NCI-H1694 (cell line): ENCODE measurements at places on chromosomes 3 and 15.

DNA sequence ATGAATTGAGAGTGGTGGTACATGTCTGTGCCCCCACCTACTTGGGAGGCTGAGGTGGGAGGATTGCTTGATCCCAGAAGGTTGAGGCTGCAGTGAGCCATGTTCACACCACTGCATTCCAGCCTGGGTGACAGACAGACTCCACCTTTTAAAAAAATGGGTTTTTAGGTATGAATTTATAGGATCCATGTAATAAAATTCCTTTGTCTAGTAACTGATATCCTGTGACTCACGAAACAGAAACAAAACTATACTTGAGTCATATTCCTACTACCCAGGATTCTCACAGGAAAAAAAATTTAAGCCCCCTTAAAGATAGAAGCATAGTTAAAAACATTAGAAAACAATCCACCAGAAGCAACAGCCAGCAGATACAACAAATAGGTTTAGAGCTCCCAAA lies 10.0 kb upstream of the CRTC3 start:
- DNase-seq, result no peak

- no peak for DNase-seq
Measured at GRCh38 chr15:100687582-100688141, 85.3 kb downstream of the ASB7 start.

DNA sequence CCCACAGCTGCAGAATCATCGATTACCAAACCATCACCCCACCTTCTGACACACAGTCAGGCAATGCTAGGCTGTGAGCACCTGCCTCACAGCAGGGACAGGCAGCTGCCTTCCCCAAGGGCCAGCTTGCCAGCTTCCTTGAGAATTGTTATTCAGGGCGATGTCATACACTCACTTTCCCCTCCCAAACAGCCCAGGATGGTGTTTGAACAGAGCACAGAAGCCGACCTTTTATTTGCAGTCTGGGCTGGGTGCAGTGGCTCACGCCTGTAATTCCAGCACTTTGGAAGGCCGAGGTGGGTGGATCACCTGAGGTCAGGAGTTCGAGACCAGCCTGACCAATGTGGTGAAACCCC lies 84.5 kb upstream of the HERC1 start:
- DNase-seq, result no peak

DNA sequence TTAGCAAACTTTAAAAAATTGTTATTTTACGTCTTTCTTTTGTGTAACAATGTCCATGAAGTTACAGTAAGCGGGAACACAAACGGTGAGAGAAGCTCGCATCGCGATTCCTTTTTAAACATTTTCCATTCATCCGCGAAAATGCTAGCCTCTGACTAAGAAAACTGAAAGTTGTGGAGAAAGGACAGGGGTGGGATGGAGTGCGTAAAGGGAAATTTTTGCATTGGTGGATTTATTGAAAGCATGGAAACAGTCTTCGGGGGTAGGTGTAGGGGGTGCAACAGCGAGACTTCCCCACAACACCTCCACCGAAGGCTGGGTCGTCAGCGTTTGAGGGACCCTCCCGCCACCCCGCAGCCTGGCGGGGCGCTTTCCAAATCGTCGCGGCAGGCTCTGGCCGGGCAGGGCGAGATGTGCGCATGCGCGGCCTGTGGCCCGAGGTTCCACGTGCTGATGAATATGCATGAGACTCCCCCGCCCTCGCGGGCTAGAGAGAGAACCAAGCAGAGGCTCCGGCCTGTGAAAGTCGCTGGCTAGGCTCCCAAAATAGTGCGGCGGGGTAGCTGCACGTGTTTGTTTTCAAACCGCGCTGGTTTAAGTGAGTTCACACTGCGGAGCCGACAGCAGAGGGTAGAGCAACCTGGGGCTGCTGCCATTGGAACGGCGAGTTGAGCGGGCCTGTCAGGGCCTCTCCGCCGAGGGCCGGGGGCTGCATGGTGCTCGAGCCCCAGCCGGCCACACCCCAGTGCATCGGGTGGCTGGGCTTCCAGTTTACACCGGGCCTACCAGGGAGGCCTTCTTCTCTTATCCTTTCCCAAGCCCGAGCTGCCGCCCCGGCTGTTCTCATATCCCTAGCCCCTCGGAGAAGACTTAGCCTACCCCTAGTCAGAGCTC lies 9.9 kb downstream of the ZIC1 start:
- no peak for DNase-seq

DNA sequence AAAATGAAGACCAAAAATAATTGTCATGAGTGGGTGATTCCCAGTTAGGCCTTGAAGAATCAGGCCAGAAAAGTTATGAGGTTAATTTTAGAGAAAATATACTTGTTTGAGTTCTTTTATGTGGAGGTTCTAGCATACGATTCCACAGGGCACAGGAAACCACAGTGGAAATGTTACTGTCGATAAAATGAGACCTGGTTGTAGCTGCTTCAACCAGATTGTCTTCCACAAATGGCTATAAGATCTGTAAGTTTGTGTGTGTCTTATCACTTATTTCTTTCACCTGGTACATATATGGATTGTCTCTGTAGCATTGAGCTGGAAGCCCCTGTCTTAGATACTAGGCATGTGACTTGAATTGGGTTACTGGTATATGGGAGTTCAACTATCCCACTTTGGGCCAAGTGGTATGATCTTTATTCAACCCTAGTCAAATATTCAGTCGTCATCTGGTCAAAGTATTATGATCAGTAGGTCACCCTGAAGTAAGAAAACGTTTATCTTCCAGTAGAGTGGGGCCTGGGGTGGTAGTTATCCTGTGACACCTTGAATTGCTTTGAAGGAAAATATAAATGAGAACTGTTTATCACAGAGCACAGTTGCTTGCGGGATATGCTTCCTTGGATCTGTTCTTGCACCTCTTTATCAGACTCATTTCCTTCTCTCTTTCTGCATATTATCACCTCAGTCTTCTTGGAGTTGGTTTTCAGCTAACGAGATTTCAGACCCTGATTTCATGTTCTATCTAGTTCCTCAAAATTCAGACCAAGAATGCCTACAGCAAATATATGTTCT lies 21.5 kb upstream of the ZNF609 start:
- DNase-seq, result no peak

DNA sequence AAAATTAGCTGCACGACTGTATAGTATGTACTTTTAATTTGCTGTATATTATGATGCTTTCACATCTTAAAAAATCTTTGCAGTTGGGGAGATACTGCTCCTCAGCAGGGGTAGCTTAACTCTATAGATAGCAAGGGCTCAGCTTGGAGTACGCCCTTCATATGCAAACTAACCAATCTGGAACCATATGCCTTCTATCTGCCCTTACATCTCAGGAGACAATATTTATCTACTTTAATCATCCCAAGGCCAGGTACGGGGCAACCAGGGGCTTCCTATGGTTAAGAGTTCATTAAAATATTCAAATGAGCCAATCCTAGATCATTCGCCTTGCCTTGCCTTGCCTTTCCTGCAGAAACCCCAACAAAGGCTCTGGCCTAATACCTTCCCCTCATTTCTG lies 204.1 kb upstream of the ZBTB20 start:
- DNase-seq, result no peak

- DNase-seq, result no peak
Measured at GRCh38 chr3:127777921-127778656, 44.2 kb downstream of the MGLL start.

GRCh38 chr3:167852216-167852615 lies 116.7 kb downstream of the SERPINI1 start:
- DNase-seq, result no peak

DNA sequence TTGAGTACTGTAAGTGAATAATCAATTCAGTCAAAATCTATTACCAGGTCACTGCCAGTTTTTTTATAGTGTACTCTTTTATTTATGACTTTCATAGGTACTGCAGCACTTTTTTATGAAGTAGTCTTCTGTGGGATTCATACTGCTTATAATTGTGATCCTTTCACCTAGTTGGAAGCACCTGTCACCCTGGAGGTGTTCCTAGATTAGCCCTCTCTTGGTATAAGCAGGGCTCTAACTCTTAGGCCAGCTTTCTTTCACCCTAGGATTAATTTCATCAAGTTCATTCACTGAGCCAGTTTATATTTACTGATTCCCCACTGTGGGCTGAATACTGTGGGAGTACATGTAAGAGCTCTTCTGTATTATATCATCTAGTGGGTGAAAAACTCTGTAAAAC lies 65.9 kb upstream of the MLF1 start:
- no peak for DNase-seq

GRCh38 chr3:105801397-105801796 lies 67.4 kb downstream of the CBLB start:
- no peak for DNase-seq

GRCh38 chr3:169448501-169448900 lies 215.0 kb downstream of the MECOM start:
- DNase-seq, result no peak

- no peak for DNase-seq
Measured at GRCh38 chr3:139234491-139234890, 109.3 kb upstream of the MRPS22 start.

- DNase-seq, result no peak
Measured at GRCh38 chr15:31399544-31400171, 73.0 kb downstream of the KLF13 start.

DNA sequence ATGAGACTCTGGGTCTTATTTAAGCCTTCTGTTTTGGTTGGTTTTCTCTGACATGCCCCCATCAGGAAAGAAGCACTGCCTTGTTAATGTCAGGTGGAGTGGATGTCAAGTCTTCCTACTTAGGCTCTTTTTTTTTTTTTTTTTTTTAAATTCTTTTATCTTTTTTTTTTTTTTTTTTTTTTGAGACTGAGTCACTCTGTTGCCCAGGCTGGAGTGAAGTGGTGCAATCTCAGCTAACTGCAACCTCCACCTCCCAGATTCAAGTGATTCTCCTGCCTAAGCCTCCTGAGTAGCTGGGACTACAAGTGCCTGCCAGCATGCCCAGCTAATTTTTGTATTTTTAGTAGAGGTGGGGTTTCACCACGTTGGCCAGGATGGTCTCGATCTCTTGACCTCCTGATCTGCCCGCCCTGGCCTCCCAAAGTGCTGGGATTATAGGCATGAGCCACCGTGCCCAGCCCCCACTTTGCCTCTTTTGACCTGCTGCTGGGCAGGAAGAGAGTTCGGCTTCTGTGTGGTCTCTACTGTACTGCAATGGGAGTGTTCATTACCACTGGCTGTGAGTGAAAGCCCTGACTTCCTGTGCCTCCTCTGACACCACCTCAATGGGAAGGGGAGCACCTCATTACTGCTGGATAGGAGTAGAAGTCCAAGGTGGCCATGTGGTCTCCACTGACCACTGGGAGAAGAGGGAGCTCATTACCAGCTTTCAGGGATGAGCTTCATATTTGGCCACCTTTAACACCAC lies 10.9 kb downstream of the CTDSPL start:
- no peak for DNase-seq

GRCh38 chr15:36832774-36833463 lies 253.5 kb downstream of the CDIN1 start:
- no peak for DNase-seq
